Peyer's patch (tissue), 4 donors: ENCODE measurements at places on chromosomes 16 and 17. TPM values are rescaled to one million over a fixed set of nuclear protein-coding genes. Genes with fewer than 3 reads are reported as not detected.

Gene CCL2
- total RNA-seq = 19.8 TPM

Gene HIRIP3
- 14.4 TPM for total RNA-seq

Gene KRT16
- total RNA-seq = not detected

DNA sequence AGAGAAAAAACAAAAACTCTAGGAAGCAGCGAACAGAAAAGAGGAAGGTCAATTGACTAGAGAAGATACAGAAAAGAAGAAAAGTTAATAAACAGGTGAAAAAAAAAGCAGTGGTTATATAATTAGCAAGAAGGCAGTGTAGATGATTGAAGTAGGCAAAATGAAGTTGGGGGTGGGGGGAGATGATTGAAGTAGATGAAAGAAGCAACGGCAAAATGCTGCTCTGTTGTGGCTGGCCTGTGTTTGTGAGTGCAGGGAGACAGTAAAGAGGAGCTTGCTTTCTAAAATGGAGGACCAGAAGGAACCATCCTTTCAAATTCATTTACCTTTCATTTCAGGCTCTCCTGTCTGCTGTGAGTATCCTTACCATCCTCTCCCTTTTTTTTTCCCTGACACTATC lies 3.6 kb downstream of the EVI2B start:
- peak overlapping the region; percentile 44 for H3K27ac ChIP-seq
- DNase-seq = no peak
- no peaks in the 10 kb centered on the region for H3K27me3 ChIP-seq
- peak overlapping the region; percentile 43 for H3K4me3 ChIP-seq
- no peaks in the 10 kb centered on the region for H3K4me1 ChIP-seq

GRCh38 chr16:4159726-4160125 lies 43.5 kb upstream of the ADCY9 start:
- no peaks in the 10 kb centered on the region for H3K27me3 ChIP-seq
- H3K4me3 ChIP-seq = no peak overlapping the region
- H3K36me3 ChIP-seq = no peaks in the 10 kb centered on the region
- no peak overlapping the region for H3K27ac ChIP-seq
- no peaks in the 10 kb centered on the region for H3K4me1 ChIP-seq

DNA sequence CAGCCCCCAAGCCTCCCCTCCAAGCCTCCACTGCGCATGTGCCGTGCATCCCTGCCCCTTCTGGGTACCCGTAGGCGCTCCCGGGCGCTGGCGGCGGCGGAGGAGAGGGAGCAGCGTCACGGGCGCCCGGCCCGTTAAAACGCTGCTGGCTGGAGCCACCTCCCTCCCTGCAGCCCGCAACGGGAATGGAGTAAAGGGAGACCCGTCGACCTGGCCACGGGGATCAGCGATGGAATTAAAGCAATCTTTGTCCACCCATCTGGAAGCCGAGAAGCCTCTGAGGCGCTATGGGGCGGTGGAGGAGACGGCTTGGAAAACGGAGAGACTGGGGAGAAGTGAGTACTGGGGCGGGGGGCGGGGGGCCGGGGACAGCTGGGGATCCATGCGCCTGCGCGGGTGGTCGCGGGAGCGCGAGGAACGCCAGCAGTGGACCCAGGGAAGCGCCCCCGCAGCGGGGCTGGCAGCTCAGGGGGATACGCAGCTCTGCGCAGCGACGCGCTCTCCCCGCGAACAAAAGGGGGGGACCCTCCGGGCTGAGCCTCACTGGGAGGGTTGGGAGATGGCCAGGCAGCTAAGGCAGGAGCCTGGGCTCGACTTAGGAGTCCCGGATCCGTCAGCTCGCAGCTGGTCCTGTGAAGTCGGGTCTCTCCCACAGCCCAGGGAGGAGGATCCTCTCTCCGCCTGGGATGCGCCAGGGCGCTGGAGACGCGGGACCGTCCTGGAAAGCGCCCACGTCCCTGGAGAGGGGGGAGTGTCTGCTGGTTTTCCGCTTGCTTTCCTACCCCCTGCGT lies at the start of gene BMERB1:
TSS of gene BMERB1 (plus strand) at position 164 of the 791 bp plus-strand sequence. CDS start at position 230, 66 bp downstream.
- H3K4me1 ChIP-seq = no peaks in the 10 kb centered on the region
- DNase-seq = peak; percentile 55
- H3K27me3 ChIP-seq = no peaks in the 10 kb centered on the region

DNA sequence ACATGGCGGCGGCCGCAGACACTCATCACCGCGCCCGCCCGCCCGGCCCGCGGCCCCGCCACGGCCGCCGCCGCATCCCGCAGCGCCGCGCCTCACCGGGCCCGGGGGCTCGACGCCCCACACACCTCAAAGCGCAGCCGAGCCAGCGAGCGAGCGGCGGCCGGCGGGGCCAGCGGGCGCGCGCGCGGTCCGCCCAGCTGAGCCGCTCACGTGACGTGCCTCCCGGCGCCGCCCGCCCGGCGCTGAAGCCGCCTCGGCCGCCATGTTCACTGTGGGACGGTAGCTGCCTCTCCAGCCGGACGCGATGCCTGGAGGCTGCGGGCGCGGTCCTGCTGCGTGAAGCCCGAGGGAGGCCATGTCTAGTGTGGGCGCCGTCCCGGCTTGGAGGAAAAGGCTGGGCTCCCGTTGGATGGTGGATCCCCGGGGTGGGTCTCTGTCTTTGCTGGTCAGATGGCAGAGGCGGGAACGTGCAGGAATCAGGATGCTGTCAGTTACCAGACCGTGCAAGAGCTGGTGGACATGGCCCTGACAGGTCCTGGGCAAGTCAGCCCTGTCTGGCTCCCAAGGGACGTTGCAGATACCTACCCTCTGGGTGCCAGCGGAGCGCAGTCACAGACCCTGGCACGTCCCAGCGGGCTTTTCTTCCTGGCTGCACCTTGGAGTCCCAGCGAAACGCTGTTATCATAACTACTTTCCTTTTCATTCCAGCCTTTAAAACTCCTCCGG lies at the start of gene USP31:
TSS of gene USP31 (minus strand) at position 186 of the 726 bp plus-strand sequence. CDS start at position 4, 182 bp downstream.
- peak within 1 kb of the TSS; percentile 88 for H3K4me3 ChIP-seq
- peaks cover 12% of the 10 kb centered on the region for H3K4me1 ChIP-seq
- peak within 1 kb of the TSS; percentile 82 for H3K27ac ChIP-seq
- no peaks in the 10 kb centered on the region for H3K36me3 ChIP-seq
- peak; percentile 96 for DNase-seq

DNA sequence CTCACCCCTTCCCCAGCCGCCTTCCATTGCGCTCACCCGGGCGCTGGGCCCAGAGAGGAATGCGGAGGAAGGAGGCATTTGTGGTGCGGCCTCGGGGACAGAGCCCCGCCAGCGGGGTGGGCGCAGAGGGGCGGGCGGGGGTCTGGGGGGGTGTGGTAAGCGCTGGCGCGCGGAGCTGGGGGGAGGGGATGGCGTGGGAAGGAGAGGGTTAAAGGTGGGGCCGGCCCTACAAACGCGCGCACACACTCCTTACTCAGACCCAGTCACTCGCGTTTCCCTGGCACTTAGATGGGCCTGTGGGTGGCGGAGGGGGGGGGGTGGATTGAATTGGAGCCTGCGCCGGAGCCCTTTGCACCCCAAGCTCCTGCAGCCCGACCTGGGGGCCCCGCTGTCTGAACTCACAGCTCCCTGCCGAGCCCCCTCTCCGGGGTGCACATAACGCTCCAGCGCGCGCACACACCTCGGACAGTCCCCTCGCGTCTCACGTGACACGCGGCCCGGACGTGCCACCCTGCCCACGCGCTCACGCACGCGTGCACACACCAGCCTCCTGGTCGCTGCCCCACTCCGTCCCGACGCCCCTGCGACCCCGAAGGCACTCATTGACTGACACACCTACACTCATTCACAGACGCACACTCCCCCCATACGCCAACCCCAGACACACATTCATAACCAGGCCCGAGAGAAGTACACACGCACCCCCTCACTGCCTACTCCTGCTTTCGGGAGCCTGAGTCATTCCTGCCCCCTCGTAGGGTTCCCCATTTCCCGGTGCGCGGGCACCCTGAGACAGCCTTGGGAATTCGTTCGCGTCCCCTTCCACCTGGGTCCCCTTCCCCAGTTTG lies 844 bp downstream of the TBKBP1 start:
- peaks cover 6% of the 10 kb centered on the region for H3K4me1 ChIP-seq
- H3K27ac ChIP-seq = peak overlapping the region; percentile 91
- peak; percentile 49 for DNase-seq
- H3K27me3 ChIP-seq = no peaks in the 10 kb centered on the region
- no peaks in the 10 kb centered on the region for H3K36me3 ChIP-seq

DNA sequence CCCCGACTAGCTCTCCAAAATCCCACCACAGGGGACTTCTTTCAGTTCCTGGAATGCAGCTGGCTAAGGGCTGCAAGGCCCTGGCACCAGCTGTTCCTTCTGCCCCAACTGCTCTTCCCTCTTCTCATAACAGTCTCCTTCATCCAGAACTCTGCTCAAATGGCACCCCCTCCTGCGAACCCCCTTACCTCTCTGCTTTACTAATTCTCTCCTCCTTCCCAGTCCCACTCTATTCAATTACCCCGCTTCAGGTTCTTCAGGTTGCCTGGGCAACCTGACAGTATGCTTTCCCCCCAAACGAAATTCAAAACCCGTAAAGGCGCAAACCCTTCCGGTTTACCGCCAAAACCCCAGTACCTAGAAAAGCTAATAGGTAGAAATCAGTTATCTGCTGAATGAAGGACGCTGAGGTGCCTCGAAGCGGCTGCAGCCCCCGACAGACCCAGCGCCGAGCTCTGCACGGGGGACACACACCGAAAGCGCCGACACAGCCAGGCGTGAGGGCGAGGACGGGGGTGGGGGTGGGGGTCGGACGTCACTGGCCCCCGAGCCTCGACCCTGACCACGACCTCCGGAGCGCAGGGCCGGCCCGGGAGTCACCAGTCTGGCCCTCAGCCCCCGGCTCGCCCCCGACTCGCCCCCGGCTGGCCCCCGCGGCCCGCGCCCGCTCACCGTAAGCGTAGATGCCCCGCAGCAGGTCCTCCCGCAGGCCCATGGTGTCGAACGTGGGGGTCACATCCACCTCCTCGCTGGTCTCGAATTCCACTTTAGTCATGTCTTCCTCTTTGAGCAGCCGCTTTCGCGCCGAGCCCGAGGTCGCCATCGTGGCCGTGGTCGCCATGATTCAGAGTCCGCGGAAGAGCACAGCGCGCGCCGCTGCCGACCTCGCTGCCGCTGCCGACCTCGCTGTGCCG lies 550 bp downstream of the EIF4A3 start:
- H3K27me3 ChIP-seq = no peaks in the 10 kb centered on the region
- peak overlapping the region; percentile 85 for H3K4me3 ChIP-seq
- H3K36me3 ChIP-seq = peaks cover 29% of the 10 kb centered on the region

GRCh38 chr16:50816901-50817555 lies 75.1 kb downstream of the CYLD start:
- no peaks in the 10 kb centered on the region for H3K27me3 ChIP-seq
- H3K27ac ChIP-seq = no peak overlapping the region
- DNase-seq = no peak
- H3K4me3 ChIP-seq = no peak overlapping the region
- no peaks in the 10 kb centered on the region for H3K36me3 ChIP-seq

- H3K36me3 ChIP-seq = no peaks in the 10 kb centered on the region
- no peaks in the 10 kb centered on the region for H3K27me3 ChIP-seq
- H3K27ac ChIP-seq = no peak overlapping the region
- H3K4me1 ChIP-seq = no peaks in the 10 kb centered on the region
Measured at GRCh38 chr17:79087428-79088143, 13.0 kb downstream of the ENGASE start.

- DNase-seq = no peak
- H3K27me3 ChIP-seq = no peaks in the 10 kb centered on the region
- no peaks in the 10 kb centered on the region for H3K36me3 ChIP-seq
- H3K4me1 ChIP-seq = no peaks in the 10 kb centered on the region
- H3K27ac ChIP-seq = no peak overlapping the region
- no peak overlapping the region for H3K4me3 ChIP-seq
Measured at GRCh38 chr16:78704416-78704815, 605.0 kb downstream of the WWOX start.

DNA sequence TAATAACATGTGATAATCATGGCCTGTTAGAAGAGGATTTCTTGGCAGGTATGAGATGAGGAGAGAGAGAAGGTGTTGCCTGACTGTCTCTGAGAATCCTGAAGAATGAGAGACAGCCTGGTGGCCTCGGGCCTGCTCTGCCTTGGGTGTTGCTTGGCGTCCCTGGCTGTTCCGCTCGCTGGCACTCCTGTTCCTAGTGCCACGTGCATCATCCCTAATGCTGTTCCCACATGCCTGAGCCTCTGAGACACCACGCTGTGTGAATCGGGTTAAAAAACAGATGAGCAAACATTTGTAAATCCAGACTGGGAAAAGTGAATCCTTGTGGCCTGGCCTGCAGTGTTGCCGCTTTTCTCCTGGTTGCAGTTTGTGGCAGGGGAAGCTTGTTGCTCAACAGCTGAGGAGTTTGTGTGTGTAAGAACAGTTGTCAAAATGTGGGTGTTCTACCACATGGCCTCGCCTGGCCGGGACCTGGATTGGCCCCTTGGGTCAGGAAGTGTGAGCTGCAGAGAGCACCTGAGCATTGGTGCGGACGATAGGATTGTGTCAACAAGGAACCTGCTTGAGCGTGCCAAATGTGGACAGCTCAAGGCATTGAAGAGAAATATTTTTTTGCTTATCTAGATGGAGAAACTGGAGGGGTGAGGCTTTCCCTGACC lies 22.0 kb downstream of the UBN1 start:
- H3K4me1 ChIP-seq = no peaks in the 10 kb centered on the region
- no peaks in the 10 kb centered on the region for H3K36me3 ChIP-seq
- H3K27ac ChIP-seq = no peak overlapping the region

DNA sequence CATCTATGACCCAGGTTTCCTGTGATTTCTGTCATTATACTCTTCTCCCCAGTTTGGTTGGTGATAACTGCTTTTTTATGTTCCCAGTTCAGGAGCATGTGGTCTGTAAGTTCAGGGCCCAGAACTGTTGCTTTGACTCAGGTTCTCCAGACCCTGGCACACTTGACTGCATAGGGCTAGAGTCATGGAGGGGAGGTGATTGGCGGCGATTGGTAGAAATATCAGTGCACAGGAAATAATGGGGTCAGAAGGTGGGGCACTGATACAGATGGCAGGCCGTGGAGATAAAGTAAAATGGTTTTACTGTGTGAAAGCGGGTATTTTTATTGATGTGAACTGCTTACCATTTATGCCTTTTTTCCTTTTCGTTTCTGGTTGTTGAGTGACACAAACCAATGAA lies 28.7 kb downstream of the TAC4 start:
- H3K4me3 ChIP-seq = no peak overlapping the region
- no peak for DNase-seq
- no peaks in the 10 kb centered on the region for H3K27me3 ChIP-seq

GRCh38 chr16:10525214-10525825 lies 55.1 kb downstream of the EMP2 start:
- no peak for DNase-seq
- H3K4me3 ChIP-seq = no peak overlapping the region
- H3K4me1 ChIP-seq = no peaks in the 10 kb centered on the region
- no peaks in the 10 kb centered on the region for H3K27me3 ChIP-seq
- H3K36me3 ChIP-seq = no peaks in the 10 kb centered on the region

- no peaks in the 10 kb centered on the region for H3K4me1 ChIP-seq
- no peaks in the 10 kb centered on the region for H3K27me3 ChIP-seq
- H3K4me3 ChIP-seq = no peak overlapping the region
- no peaks in the 10 kb centered on the region for H3K36me3 ChIP-seq
Measured at GRCh38 chr17:52660692-52661091, 502.2 kb upstream of the CA10 start.
